ENCODE measurements at places on chromosomes 12 and 14.

GRCh38 chr14:100236881-100237280, 2.1 kb upstream of the YY1 start:
- no peak for DNase-seq

DNA sequence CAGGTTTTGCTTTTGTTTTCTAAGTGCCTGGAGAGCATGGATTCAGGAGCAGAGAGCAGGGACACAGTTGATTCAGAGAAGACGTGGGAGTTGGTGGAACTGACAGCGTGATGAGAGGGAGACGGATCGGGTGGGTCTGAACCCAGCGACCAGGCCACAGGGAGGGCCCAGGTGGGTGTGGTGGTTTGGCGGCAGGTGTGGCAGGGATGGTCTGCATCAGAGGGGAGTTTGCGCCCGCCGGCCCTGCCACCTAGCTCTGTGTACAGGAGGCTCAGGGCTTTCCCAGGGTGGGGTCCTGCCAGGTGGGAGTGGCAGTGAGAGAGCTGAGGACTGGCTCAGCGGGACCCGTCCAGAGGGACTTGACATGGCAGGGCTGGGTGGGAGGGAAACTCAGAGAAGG, 33.3 kb upstream of the DIO3 start:
- no peak for DNase-seq

GRCh38 chr14:52590318-52590717, 37.7 kb downstream of the GPR137C start:
- DNase-seq = no peak

GRCh38 chr14:54803396-54803795, 99.2 kb downstream of the GCH1 start:
- DNase-seq = no peak

GRCh38 chr12:121107681-121108080, 25.0 kb upstream of the P2RX7 start:
- DNase-seq = no peak

- peak; percentile 81 for DNase-seq
These were observed 29.0 kb downstream of the CHGA start for GRCh38 chr14:92951912-92952471.

- DNase-seq = no peak
These were observed 92.4 kb upstream of the TSPAN8 start for GRCh38 chr12:71250166-71250565.

GRCh38 chr12:108653082-108653516, 19.4 kb upstream of the SELPLG start:
- DNase-seq = no peak

GRCh38 chr14:103782376-103782775, 65.0 kb downstream of the PPP1R13B start:
- no peak for DNase-seq

GRCh38 chr12:46386360-46386867, 13.8 kb upstream of the SLC38A2 start:
- DNase-seq = no peak

DNA sequence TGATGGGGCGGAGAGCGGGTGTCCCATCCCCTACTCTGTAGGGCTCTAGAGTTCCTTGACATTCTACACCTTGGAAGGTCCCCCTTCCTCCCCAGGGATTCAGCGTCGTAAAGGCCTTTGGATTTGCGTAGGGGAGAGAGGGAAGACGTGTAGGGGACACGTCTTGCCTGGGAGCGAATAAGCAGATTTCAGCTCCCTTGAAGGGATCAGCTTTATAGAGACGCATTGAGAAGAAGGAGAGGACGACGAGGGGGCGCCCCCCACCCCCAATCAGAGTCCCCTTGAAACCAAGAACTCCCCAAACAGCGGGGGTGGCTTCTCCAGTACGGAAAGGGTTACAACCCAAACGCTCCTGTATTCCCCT, 324 bp downstream of the CALCOCO1 start:
- DNase-seq = no peak

GRCh38 chr14:106662936-106663550, 1136.7 kb downstream of the TMEM121 start:
- DNase-seq = no peak

- no peak for DNase-seq
These were observed 295.2 kb upstream of the PWP1 start for GRCh38 chr12:107390414-107390813.

DNA sequence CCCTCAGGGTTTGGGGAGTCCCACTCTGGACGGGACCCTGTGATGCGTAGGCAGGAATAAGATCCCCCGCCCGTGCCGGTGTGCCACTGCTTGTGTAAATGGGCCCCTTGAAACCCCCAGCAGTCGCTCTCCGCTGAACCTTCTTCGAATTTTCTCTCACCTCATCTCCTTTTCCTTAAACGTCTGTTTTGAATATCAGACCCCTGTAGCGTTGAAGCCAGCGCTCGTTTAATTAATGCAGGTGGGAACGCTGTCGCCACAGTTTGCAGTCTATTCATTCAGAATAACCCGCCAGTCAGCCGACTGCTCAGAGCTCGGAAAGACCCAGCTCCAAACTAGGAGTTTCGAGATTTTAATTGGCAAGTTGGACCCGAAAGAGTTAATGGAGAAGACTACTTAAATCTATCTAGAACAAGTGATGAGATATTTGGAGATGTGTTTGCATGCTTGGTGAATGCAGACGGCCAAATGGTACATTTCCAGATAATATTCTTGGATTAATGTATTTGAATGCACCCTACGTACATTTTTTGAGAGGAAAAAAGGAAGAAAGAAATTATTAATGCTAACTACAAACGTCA, 739 bp upstream of the PPP2R5E start:
- no peak for DNase-seq

DNA sequence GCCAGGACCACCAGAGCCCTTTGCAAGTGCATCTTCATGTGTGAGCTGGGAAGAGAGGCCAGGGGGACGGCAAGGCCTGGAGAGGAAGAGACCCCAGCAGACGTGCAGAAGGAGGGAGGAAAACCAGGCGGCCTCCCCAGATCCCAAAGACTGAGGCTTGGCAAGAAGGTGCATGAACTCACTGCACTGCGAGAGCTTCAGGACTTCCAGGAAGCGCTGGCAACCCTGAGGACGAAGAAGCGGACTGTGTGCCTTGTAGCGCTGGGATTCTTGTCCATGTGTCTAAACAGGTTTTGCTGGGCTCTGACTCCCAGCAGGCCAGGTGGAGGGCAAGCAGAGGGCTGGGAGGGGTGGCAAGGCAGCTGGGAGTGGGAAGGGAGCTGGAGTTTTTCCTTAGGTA, 939 bp downstream of the TGFB3 start:
- DNase-seq = no peak

- no peak for DNase-seq
These were observed 43.8 kb downstream of the JAG2 start for GRCh38 chr14:105124823-105125222.

DNA sequence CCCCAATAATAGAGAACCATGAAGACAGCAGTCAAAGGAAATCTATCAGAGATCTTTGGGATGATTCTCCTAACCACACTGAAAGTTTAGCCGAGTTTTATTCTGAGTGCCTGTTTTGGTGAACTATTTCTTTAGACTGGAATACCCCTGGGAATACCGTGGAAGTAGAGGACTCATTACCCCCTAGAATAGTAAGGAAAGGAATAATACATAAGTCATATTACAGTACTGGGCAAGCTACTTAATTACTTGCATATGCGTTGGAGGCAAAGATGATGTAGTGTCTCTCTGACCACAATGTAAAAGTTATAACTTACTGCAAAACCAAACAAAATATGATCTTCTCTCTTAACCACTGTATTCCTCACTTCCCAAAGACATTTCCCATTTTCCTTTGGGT, 25.5 kb downstream of the ZC2HC1C start:
- DNase-seq = no peak

DNA sequence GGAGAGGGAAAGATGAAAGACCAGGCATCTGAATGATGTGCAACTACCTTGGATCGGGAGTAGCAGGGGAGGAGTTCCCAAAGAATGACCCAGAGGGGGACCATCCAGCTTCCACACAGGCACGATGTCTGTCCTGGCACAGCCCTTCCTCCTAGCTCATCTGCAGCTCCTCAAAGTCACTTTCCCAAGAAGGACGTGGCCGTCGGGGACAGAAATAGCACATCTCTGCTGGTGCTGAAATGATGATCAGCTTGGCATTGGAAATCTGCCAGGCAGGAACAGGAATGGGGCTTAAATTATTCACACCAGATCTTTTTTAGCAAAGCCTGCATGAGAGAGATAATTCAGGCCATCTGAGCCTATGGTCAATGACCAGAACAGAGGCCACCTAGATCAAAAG, 41.7 kb downstream of the TSPAN11 start:
- no peak for DNase-seq

- no peak for DNase-seq
These were observed 46.9 kb upstream of the NOS1 start for GRCh38 chr12:117408161-117408791.

GRCh38 chr14:50260511-50260910, 29.1 kb upstream of the SOS2 start:
- DNase-seq = peak; percentile 17

GRCh38 chr14:104277416-104278213, 139.2 kb downstream of the KIF26A start:
- no peak for DNase-seq

GRCh38 chr12:101878243-101878821, 952 bp downstream of the DRAM1 start:
- no peak for DNase-seq

- no peak for DNase-seq
These were observed 18.2 kb upstream of the AKAP6 start for GRCh38 chr14:32310876-32311275.

DNA sequence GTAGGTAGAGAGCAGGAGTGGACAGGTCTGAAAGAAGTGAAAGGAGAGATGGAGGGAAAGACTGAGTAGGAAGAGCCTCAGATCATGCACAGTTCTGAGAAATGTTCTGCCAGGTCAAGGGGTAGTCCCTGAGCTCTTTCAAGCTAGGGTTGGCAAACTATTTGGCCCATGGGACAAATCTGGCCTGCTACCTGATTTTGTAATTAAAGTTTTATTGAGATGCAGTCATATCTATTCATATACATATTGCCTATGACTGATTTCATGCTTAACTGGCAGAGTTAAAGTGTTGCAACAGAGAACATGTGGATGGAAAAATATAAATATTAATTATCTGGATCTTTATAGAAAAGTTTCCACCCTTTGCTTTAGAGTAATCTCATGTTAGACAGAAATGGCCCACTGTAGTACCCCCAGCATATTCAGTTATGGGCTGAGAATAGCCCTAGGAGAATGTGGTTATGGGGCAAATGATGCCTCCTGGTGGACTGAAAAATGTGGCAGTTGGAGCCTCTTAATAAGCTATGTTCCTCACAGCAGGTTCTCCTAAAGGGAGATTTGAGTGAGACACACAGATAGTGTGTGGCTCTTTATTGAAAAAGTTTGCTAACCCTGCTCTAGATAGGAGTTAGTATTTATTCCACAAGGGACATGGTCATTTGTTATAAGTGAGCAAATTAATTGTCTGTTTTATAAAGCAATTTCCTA, 476.9 kb downstream of the LRIG3 start:
- DNase-seq = no peak

DNA sequence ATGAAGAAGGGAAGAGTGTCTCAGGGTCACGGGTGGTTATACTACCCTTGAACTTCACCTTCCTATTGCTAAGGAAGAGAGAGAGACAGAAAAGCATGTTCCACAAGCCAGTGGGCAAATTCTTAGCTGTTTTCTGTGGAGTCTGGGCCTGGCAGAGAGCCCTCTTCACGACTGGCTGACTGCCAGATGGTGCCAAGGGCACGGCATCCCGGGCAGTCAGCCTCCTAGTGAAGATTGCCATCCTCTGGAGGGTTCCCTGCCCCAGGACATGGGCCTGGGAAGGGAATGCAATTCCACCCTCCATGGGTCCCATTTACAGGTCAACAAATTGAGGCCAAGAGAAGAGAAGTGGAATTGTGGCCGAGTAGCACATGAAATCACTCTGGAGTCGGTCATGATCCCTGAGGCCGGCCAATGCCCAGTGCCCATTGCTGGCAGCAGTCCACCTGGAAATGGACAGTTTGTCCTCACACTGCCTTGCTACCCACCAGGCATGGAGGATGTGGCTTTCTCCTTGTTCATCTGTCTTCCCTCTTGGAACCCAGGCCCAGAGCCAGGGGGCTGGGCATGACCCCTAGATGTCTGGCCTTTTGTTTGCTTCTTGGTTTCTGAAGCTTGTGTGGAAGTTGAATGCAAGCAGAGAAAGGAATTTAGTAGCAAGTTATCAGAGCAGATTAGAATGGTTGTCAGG, 9.9 kb downstream of the TUNAR start:
- DNase-seq = no peak

DNA sequence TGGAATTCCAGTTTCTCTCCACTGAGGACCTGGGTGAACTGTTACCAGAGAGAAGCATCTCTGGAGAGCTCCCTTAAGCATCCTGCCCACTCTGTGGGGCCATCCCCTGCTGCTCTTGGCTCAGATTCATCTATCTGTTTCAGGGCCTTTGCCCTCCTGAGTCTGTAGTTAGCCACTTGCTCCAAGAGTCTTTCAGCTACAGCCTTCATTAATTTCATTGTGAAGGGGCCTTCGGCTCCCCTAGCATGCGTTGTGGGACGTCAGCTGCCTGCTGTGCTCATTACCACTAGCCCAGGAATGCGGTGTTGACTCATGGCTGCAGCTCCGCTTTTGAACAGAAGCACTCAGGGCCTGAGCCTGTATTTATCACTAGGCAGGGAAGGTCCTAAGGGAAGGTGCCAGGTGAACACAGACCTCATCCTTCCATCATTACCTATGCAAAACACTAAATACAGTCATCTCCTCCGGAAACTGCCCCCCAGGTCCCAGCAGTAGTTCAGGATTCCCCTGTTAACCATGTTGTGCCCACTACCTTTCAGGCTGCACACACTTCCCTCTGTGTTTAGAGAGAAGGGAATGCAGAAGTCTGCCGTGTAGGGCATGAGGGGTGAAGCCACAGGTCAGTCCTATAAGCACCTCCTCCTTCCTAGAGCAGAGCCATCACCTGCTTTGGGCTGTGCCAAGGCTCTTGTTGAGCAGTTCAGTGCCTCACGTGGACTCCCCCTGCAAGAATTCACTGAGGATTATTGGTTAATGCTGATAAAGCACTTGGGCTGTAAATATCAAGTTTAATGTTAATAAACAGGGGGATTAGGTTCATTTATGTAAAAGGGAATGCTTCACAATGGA, 191.4 kb downstream of the CACNA1C start:
- no peak for DNase-seq

DNA sequence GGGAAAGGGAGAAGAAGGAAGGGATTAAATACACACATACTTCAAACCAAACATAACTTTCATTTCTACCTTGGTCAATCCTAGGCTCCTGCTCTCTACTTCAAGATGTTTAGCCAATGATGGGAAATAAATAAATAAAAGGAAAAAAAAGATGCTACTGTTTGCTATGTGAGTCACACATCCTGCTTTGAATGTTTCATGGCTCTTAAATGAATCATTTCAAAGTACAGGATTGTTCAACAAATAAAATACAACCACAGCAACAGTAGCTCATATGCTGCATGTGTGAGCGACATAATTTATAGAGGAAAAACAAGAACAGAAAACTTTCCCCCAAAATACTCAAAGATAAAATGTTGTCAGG, 54.3 kb upstream of the NPFF start:
- no peak for DNase-seq

DNA sequence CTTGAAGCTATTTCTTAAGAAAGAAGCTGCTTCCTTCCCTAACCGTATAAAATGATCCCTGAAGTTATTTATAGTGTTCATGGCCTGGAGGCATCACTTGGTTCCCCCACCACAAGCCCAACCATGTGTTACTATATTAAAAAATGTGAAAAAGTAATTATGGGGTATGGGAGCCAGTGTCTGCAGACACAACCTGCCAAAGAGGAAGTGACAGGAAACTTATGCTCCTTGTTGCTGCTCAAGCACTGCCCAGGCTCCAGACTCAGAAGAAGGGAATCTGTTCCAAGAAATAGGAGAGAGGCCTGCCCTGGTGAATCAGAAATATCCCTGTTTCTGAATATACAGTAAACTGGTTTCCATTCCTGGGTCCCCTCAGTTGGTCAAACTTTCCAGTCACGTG, 217.2 kb upstream of the BMP4 start:
- DNase-seq = no peak

- no peak for DNase-seq
These were observed 8.8 kb downstream of the GPR33 start for GRCh38 chr14:31479027-31479426.
